ENCODE measurements at places on chromosomes 12 and 14.

GRCh38 chr14:38544776-38545175 lies 288.9 kb upstream of the CLEC14A start:
- DNase-seq: no peak

DNA sequence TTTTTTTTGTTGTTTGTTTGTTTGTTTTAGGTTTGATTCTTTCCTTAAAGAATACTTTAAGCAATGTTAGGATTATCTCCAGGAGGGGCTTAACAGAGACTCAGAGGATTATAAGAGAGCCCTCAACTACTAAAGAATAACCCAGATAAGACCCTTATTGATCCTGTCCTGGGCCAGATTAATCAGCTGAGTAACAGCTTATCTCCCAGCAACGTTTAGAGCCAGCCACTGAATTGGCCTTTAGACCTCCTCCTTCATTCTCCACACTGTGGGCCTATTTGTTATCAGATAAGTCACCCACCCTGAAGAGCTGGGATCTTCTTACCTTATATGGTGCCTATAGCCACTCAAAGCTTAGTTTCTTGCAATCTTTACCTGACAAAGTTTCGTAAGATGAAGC lies 71.1 kb downstream of the FIGNL2 start:
- DNase-seq: no peak

DNA sequence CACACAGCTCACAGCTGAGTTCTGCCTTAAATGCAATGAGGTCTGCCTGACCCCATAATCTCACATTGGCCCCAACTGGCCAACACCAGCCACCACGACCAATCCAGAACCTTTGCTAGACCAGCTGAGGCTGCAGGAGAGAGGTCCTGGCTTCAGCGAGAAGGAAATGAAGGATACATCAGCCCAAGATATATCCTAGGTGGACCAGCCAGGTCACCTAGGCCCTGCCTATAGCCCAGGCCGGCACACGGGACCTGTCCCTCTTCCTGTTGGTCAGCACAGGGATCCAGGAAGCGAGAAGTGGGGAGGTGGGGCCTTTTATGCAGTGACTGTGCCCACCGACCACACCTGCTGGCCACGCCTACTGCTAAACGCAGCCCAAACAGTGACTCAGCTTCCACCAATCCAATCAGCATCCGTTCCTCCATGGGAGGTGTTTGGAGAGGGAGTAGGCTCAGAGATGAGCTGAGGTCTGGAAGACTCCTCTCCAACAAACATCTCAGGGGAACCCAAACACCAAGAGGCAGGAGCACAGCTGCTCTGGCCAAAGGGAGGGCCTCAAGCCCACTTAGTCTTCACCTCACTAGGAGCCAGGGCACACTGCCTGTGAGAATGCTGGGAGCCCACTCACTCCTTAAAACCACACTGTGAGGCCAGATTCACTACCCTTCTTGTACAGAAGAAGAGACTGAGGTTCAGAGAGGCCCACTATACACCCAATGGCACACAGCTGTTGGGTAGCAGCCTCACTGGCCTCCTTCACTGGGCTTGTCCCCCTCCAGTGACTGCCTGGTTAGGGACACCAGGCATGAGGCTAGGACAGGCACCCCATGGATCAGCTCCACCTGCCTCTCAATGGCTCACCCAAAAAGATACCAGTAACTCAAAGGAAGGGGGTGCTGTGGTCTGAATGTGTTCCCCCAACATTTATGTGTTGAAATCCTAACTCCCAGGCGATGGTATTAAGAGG lies 51.3 kb upstream of the PPP2R5C start:
- DNase-seq: peak; percentile 70

DNA sequence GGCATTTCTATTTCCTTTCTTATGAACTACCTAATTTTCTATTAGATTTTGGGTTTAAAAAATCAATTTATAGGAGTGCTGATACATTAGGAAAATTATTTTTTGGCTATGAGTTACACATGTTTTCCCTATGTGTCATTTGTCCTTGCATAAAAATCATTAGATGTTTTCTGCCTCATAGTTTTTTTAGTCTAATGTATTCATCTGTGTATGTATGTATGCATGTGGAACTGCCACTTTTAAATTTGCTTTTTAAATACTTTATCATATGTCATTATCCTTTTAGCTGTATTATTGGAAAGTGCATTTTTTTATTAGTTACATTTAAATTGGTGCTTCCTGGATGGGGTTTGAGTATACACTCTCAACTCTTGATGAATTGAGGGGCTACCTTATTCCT lies 78.7 kb upstream of the CEP83 start:
- no peak for DNase-seq

DNA sequence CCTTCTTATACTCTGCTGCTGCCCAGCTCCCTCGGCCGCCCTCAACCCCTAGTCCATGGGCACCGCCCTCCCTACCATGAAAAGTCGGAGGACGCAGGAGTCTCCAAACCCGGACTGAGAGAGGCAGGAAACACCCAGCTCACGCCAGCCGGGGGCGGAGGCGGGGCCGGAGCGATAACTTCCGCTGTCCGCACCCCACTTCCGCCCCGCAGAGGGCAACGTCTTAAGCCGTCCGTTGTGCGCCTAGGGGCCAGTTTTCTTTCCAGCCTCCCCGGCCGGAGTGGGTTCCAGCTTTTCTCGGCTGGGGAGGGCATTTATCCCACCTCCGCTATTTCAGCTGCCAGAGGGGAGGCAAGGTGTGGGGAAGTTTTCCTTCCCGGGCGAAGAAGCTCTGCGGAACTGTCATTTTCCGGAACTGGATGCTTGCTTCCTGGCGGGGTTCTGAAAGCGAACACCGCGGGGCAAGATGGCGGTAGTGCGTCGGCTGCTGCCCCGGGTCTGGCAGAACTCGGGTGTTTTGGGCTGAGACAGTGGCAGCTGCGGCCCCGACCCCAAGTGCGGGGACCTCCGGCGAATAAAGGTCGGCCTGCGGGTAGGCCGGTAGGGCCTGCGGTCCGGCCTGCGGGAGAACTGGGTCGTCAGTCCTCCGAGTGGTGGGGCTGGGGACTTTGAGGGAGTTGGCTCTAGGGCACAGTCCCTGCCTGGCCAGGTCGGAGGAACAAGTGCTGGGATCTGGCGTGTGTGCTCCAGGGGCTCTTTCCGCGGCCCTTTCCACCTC lies at the start of the genes KCTD10 and UBE3B:
KCTD10 (minus strand) TSS at position 116 of the 778 bp plus-strand sequence; CDS start at position 78, 38 bp downstream.
UBE3B (plus strand) TSS at position 450 of the 778 bp plus-strand sequence. CDS start 5,918 bp downstream, outside the sequence.
- DNase-seq: no peak

Data from vagina (tissue), 2 donors.